ENCODE measurements at places on chromosomes 3 and 15. TPM values are rescaled to one million over a fixed set of nuclear protein-coding genes. Genes with fewer than 3 reads are reported as not detected.

DNA sequence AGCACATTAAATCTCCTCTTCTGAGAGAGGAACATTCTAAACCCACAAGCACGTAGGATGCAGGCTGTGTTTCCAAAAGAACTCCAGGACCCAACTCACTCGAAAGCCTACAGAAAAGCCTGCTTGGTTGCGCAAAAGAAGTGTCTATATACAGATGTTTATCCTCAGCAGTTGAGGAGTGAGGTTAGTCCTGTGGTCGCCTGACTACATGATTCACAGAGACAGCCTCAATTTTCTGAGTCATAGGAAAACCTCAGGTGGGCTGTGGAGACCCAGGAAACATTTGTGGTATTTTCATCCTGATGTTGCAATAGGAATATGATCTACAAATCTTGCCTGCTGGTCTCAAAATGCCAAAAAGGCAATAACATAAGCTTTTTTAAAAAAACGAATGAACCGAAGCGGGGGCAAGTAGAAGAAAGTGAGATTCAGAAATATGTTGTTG is 183.8 kb upstream of the THRB start:
- H3K36me3 ChIP-seq = no peaks in the 10 kb centered on the region
- peak overlapping the region; percentile 63 for H3K4me3 ChIP-seq
- peak; percentile 94 for DNase-seq
- H3K27ac ChIP-seq = peak overlapping the region; percentile 71
- no peaks in the 10 kb centered on the region for H3K27me3 ChIP-seq
- H3K4me1 ChIP-seq = peaks cover 24% of the 10 kb centered on the region

DNA sequence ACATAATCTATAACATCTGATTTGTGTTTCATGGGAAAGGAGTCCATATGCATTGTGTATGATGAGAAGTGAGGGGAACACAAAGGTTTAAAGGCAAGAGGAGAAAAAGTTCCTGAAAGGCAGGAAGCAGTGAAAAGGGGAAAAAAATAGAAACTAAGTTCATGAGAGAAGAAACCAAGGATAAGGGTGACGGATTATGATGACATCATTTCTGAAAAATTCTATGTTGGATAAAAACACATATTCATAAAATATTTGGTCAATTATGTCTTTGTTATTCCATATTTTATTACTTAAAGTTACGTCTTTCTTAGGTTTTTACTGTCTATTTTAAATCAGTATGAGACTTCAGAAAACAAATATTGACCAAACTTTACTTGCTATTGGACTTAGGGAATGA is 48.6 kb upstream of the CP start:
- no peak for DNase-seq
- H3K4me1 ChIP-seq = peaks cover 5% of the 10 kb centered on the region
- no peaks in the 10 kb centered on the region for H3K27me3 ChIP-seq
- H3K27ac ChIP-seq = no peak overlapping the region
- H3K4me3 ChIP-seq = no peak overlapping the region

DNA sequence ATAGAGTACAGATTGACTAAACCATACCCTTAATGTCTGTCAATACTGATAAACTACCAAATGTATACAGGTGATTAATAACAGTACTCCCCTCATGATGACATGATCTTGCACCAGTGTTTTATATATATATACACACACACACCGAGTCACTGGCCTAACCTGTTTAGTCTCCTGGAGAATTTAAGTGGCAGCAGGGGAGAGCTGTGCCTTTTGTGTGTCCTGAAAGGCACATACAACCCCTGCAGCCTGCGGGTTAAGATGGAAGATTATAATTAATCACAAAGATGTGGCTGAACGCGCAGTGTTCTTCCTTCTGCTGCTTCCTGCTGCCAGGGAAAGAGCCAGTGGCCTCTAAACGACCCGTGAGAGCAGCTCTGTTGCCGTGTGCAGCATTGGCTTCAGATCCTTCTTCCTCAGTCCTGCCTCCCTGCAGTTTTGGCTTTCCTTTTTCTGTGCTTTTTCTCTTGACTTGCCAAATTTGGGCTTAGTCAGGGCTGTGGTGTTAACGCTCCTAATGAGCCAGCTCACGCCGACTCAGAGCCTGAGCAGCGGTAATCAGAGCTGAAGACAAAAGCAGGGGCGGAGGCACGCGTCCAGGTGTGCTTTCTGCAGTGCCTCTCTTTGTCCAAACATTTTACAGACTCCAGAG is 42.5 kb upstream of the UBE3A start:
- H3K27ac ChIP-seq = no peak overlapping the region
- DNase-seq = no peak
- peak overlapping the region; percentile 31 for H3K4me3 ChIP-seq
- no peaks in the 10 kb centered on the region for H3K36me3 ChIP-seq
- peaks cover 9% of the 10 kb centered on the region for H3K4me1 ChIP-seq

DNA sequence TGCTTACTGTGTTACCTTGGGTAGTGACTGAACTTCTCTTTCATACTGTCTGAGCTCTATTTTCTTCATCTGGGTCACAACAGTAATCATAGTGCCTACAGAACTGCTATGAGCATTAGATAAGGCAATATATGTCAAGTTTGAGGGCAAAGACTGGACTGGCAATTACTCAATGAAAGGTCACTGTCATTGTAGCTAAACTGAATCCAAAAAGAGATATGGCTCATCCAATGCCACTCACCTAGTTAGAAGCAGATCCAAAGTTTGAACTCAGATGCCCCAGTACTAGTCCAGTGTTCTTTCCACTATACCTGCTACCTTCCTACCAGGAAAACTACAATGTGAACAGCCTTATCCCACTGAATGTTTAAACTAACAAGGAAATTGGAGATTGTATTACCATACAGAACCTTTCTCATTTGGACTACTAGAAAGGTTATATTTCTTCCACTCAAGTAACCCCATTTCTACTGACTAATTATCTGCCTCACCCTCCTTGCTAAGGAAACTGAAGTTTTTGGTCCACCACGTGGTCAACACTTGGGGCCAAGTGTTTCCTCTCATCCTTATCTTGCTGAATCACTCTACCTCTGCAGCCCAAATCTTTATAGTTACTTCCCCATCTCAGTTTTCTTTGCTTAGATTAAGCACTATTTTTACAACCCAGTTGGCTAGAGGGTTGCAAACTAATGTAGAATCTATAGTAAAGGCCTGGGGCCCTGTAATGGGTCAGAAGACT is 202.3 kb upstream of the LPP start:
- DNase-seq = no peak
- no peaks in the 10 kb centered on the region for H3K36me3 ChIP-seq
- no peak overlapping the region for H3K27ac ChIP-seq
- H3K4me1 ChIP-seq = peaks cover 23% of the 10 kb centered on the region

DNA sequence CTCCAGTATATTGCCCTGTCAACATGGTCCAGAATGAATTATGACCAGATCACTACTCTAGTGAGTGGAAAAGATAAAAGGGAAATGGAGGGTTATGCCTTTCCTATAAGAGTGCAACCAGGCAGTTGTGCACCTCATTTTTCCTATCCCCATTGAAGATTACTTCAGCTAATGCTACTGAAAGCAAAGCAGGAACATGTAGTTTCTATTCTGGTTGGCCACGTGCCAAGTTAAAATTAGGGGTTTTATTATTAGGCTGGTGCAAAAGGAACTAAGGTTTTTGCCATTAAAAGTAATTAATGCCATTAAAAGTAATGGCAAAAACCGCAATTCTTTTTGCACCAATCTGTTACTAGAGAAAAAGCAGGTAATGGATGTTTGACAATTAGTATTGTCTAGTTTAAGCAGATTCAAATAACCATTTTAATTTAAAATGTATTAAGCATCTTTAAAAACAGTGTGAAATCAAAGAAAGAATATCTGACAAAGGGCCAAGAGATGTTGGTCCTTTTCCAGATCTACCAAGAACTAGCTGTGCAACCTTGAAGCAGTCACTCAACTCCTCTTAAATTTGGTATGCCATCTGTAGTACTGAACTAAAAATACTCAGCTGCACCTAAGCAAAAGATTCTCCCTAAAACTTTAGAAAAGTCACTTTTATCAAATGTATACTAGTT is 567.5 kb upstream of the CCDC54 start:
- DNase-seq = no peak
- H3K36me3 ChIP-seq = no peaks in the 10 kb centered on the region
- no peak overlapping the region for H3K27ac ChIP-seq
- H3K4me1 ChIP-seq = no peaks in the 10 kb centered on the region

- DNase-seq = no peak
- no peaks in the 10 kb centered on the region for H3K27me3 ChIP-seq
- no peaks in the 10 kb centered on the region for H3K4me1 ChIP-seq
- H3K27ac ChIP-seq = no peak overlapping the region
Measured at GRCh38 chr3:106326941-106327695, 458.3 kb upstream of the CBLB start.

DNA sequence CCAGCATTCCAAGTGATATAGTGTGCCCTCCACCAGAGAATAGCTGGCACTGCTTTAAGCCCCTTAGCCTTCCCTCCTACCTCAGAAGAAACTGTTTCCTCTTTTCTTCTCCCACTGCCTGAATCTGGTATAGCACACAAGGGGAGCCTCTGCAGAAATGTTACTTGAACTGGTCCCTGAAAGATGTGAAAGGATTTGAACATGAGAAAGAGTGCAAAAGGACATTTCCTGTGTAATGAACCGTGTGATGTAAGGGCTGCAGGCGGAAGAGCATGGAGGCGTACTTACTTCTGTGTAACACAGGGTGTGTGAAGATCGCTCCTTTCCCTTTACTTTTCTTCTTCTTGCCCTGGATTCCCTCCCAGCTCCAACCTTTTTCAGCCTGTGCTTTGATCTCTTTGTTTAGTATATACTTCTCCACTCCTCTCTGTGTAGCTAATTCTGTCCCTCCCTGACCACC is 8.4 kb downstream of the TMOD3 start:
- H3K27me3 ChIP-seq = no peaks in the 10 kb centered on the region
- DNase-seq = no peak
- H3K4me3 ChIP-seq = peak overlapping the region; percentile 1
- peak overlapping the region; percentile 86 for H3K27ac ChIP-seq

DNA sequence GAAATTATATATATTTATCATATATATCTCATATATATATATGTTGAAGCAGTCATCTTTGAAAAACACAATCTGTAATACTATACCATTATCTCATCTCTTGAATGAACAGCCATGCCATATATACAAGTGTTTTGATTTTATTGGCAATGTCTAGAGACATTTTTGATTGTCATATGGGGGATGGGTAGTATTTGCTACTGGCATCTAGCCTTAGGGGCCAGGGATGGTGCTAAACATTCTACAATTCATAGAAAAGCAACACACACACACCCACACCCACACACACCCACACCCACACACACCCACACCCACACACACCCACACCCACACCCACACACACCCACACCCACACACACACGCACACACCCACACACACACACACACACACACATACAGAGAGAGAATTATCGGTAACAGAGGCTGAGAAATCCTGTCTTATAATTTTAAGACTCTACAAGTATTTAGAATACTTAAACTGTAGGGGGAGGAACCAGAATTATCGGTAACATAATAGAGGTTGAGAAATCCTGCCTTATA is 11.1 kb upstream of the PIK3R4 start:
- DNase-seq = no peak
- no peak overlapping the region for H3K4me3 ChIP-seq
- H3K27ac ChIP-seq = no peak overlapping the region

DNA sequence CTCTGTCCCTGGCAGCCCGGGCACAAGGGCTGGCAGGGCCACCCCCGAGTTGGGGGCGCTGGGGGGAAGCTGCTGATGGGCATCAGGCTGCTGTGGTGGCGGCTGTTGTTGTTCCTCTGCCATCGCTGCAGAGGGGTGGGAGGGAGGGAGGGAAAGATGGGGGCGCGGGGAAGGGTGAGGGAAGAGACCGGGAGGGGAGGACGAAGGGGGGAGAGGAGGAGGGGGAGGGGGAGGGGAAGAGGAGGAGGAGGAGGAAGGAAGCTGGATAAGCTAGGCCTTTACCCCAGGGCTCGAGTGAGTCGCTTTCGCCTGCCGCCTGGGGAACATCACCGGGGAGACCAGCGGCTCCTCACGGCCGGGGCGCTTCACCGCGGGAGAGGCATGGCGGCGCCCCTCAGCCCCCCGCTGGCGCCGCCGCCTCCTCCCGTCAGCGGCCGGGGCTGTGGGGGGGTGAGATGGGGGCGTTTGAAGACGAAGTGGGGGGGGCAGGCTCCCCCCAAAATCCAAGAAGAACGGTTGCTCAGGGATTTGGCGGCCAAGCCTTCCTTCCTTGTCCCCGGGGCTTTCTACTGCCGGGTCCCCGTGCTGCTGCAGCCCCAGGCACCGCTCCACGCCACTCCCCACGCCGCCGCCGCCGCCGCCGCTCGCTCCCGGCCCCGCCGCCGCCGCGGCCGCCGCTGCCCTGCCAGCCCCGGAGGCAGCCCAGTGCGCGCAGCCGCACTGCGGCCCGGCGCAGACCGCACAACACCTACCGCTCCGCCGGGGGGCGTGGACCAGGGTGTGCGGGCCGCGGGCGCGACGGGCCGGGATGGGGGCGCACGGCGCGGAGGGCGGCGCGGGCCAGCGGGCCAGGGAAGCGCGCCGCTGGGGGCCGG is at the start of gene RFX7:
RFX7 (minus strand) TSS at position 717 of the 875 bp plus-strand sequence; CDS start at position 123, 594 bp downstream.
- DNase-seq = peak; percentile 70
- H3K4me1 ChIP-seq = peaks cover 25% of the 10 kb centered on the region
- no peaks in the 10 kb centered on the region for H3K36me3 ChIP-seq
- peak within 1 kb of the TSS; percentile 79 for H3K4me3 ChIP-seq
- H3K27ac ChIP-seq = peak within 1 kb of the TSS; percentile 73
- no peaks in the 10 kb centered on the region for H3K27me3 ChIP-seq

DNA sequence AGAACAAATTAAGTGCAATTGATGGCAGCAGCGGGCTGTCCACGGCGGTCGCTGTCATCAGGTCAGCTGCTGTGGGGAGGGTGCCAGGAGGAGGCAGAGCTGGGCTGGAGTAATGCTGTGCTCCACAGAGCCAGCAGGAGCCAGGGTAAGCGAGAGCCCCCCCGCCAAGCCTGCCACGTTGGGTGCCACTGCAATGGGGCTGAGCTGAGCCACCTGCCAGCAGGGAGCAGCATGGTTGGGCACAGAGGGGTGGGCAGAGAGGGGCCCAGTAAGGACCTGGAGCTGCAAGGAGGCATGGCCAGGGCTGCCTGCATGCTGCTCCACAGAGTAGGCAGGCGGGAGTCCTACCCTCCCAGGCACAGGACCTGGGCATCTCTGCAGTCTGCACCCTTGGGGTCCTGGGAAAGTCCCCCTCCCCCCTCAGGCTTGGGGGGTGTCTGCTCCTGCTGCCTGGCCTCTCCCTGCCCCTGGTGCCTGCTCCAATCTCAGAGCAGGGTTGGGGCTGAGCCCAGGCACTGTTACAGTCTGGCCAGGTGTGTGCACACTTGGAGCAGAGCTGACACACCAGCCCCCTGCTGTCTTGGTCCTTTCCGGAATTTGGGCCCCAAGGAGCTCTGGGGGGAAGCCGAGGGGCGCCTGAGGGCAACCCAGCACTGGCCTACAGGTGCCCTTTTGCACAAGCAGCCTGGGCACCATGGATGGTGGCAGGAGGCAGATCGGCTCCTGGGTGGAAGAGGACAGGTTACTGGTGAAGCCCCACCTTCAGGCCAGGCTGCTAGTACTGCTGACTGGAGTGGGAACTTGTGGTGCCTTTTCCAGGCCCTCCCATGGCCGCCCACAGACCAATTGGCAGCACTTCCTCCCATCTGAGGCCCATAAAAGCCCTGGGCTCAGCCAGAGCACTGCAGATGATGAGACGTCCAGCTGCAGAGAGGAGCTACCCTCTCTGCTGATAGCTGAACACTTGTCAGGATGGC is 8.5 kb upstream of the PIAS1 start:
- no peaks in the 10 kb centered on the region for H3K36me3 ChIP-seq
- H3K4me1 ChIP-seq = no peaks in the 10 kb centered on the region
- H3K27me3 ChIP-seq = no peaks in the 10 kb centered on the region
- DNase-seq = no peak
- H3K27ac ChIP-seq = no peak overlapping the region
- no peak overlapping the region for H3K4me3 ChIP-seq

The GALNT15 gene
- 10.2 TPM for total RNA-seq
